Activated naive CD8-positive, alpha-beta T cell treated with anti-CD3 and anti-CD28 coated beads, Interleukin-2, amount 50 U/mL, for 24 hours (primary cell): ENCODE measurements at places on chromosomes 5 and 9.

- H3K27me3 ChIP-seq = no peaks in the 10 kb centered on the region
- H3K27ac ChIP-seq = no peak overlapping the region
- H3K4me1 ChIP-seq = no peaks in the 10 kb centered on the region
- no peak for DNase-seq
These were observed 63.4 kb upstream of the PALM2AKAP2 start for GRCh38 chr9:109716631-109717030.

DNA sequence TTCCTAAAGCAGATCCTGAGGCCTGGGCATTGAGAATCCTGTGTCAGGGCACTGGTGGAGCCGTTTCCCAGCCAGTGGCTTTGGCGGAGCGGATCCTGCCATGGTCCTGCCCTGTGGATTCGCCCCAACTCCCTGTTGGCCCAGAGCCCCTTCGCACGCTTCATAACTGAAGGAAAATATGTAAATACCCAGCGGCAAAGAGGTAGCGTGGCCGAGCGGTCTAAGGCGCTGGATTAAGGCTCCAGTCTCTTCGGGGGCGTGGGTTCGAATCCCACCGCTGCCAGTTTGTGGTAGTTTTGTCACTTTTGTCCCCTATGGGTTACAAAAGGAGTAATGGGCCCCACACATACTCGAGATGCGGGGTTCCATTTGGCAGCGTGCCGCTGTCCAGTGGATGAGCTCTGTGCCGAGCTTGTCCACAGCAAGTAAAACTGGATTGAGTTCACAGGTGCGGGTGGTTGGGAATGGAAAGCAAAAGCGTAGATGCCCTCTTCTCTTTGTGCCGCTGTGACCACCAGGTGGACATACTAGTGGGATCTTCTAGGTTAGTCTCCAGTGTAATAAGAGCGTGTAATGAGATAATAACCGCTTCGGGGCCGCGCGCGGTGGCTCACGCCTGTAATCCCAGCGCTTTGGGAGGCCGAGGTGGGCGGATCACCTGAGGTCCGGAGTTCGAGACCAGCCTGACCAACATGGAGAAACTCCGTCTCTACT lies 17.3 kb downstream of the TRIM7 start:
- peak overlapping the region; percentile 92 for H3K4me3 ChIP-seq
- peaks cover 14% of the 10 kb centered on the region for H3K27me3 ChIP-seq
- H3K27ac ChIP-seq = peak overlapping the region; percentile 99
- H3K36me3 ChIP-seq = peaks cover 11% of the 10 kb centered on the region
- DNase-seq = peak; percentile 78

DNA sequence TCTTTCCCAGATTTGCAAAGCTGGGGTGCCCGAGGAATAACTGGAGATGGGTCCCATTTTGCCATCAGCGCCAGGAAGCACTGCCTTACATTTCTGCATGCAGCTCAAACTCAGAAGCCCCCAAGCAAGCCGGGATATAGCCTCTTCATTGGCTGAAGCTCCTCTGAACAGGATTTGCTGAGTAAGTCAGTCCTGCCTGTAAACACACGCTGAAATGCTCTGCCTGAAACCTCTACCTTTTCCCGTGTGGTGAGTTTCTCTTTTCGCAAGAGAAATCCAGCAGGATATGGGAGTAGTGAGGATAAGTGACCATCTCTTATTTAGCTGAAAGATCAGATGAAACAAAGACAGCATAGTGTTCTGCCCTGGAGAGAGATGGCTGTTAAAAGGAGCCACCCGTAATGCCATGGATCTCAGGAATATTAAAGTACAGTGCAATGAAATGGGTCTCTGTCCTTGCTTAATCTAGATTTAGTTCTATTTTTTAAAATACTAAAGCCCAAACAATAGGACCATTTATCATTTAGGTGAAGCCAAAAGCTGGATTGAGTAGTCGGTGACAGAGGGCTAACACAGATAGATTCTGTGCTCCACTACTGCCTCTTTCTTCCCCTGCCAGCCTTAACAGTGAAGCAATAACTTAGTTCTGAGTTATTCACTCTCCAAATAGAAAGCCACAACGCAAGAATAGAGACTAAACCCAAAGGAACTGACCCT lies 177.5 kb upstream of the PPP2R2B start:
- DNase-seq = no peak
- H3K36me3 ChIP-seq = no peaks in the 10 kb centered on the region
- peaks cover 11% of the 10 kb centered on the region for H3K27me3 ChIP-seq
- H3K27ac ChIP-seq = no peak overlapping the region

- H3K4me1 ChIP-seq = peaks cover 48% of the 10 kb centered on the region
- peak overlapping the region; percentile 85 for H3K4me3 ChIP-seq
- no peak for DNase-seq
These were observed 20.2 kb downstream of the TRIM7 start for GRCh38 chr5:181184845-181185216.

- DNase-seq = no peak
- H3K27ac ChIP-seq = no peak overlapping the region
- no peaks in the 10 kb centered on the region for H3K4me1 ChIP-seq
- no peaks in the 10 kb centered on the region for H3K36me3 ChIP-seq
- H3K4me3 ChIP-seq = no peak overlapping the region
- no peaks in the 10 kb centered on the region for H3K27me3 ChIP-seq
These were observed 10.1 kb downstream of the OLFML2A start for GRCh38 chr9:124786881-124787573.

DNA sequence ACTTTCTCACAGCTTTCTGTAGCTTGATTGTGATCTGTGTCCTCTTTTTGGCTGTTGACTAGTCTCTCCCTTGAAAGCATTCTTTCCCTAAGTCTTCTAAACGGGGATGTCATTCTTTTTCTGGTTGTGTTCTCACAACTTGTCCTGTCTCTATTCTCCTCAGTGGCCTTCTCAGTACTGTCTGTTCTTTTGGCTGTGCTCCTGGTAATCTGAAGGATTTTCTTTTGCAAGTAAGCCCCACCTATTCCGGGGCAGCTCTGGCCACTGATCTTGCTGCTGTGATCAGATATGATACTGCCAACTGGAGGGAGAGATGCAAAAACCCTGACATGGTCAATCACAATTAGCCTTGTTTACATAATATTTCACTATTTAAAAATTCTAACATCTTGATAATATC lies 172.2 kb downstream of the CDC42SE2 start:
- peaks cover 56% of the 10 kb centered on the region for H3K36me3 ChIP-seq
- H3K27me3 ChIP-seq = no peaks in the 10 kb centered on the region
- DNase-seq = no peak
- no peak overlapping the region for H3K4me3 ChIP-seq
- no peak overlapping the region for H3K27ac ChIP-seq

GRCh38 chr9:81097131-81097847 lies 592.1 kb downstream of the TLE1 start:
- H3K27ac ChIP-seq = no peak overlapping the region
- no peaks in the 10 kb centered on the region for H3K4me1 ChIP-seq
- DNase-seq = no peak
- no peaks in the 10 kb centered on the region for H3K27me3 ChIP-seq

DNA sequence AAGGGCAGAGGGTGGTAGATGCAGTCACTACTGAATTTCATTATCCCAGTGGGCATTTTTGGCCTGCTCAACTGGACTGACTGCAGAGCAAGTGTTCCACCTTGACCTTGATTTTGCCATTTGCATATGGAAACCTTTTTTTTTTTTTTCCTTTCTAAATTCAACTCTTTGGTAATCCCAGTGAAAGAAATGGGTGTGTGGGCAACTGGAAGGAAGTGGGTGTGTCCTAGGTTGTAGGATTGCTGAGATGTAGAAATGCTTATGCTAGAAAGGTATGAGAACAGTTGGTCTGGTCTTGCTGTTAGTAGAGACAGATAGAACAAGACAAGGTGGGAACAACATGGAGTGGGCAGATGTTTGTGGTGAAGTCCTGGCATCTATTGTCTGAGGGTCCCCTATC lies 7.8 kb upstream of the IL12B start:
- peaks cover 57% of the 10 kb centered on the region for H3K4me1 ChIP-seq
- no peak for DNase-seq
- no peaks in the 10 kb centered on the region for H3K27me3 ChIP-seq
- no peak overlapping the region for H3K4me3 ChIP-seq

- peak overlapping the region; percentile 63 for H3K27ac ChIP-seq
- H3K4me1 ChIP-seq = peaks cover 52% of the 10 kb centered on the region
- H3K36me3 ChIP-seq = no peaks in the 10 kb centered on the region
These were observed 11.0 kb upstream of the TRAF1 start for GRCh38 chr9:120937596-120937995.

- H3K27ac ChIP-seq = peak overlapping the region; percentile 12
- H3K27me3 ChIP-seq = no peaks in the 10 kb centered on the region
- no peak for DNase-seq
- peaks cover 11% of the 10 kb centered on the region for H3K4me1 ChIP-seq
- H3K36me3 ChIP-seq = peaks cover 42% of the 10 kb centered on the region
These were observed 62.2 kb downstream of the RNF38 start for GRCh38 chr9:36337865-36338264.

DNA sequence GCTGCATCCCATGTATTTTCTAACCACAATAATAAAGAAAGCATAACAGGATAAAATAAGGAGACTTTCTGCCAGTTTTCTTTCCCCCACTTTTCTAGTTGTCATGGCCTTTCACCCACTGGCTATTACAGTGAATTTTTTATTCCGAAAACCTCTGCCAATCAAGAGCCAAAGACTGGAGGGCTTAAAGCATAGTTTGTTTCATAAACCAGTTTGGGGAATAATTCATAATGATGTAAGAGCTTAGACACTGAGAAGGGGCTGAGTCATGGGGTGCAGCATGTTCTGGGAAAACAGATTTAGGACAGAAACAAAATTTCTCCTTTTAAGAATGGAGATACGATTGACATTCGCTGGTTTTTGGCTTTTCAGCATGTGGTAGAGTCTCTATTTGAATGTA lies 4.4 kb upstream of the GLIPR2 start:
- no peaks in the 10 kb centered on the region for H3K36me3 ChIP-seq
- H3K27ac ChIP-seq = no peak overlapping the region
- peaks cover 3% of the 10 kb centered on the region for H3K27me3 ChIP-seq

DNA sequence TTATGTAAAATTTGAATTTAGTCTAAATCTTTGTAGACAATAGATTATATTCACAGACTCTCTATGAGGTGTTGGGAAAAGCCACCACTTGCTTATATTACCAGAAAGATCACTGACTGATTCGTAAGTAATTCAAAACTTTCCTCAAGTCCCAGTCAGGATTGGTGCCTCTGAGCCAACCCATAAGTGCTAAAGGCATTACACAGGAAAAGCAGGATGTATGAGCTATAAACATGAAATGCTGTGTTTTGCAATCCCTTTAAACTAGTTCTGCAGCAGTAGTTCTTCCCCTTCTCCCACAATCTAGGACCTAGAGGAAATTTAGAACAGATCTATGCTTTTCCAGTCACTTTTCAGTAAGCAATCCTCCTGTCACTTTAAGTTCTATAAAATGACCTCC lies 48.0 kb downstream of the SHLD3 start:
- DNase-seq = no peak
- H3K36me3 ChIP-seq = peaks cover 26% of the 10 kb centered on the region
- no peaks in the 10 kb centered on the region for H3K27me3 ChIP-seq
- H3K27ac ChIP-seq = no peak overlapping the region
- peaks cover 26% of the 10 kb centered on the region for H3K4me1 ChIP-seq

DNA sequence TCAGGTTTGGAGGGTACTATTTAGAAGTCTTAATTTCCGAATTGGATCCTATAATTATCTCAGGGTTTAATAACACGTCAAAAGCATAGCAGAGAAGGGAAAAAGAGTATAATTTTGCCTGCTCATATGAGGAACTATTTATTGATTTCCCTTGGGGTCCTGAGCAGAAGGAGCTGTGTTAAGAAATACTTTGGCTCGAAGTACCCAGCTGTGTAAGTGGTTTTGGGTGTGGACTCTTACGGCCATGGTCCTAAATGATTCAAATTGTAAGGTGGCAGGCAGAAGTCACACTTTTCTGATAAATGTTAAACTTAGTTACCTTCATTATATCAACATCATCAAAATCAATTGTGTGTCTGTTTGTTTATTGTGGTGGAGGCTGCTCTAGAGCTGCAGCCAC lies 190.4 kb downstream of the MTRR start:
- no peak overlapping the region for H3K27ac ChIP-seq
- no peak overlapping the region for H3K4me3 ChIP-seq
- H3K4me1 ChIP-seq = no peaks in the 10 kb centered on the region
- no peak for DNase-seq
- peaks cover 2% of the 10 kb centered on the region for H3K27me3 ChIP-seq

- no peak overlapping the region for H3K27ac ChIP-seq
- peaks cover 22% of the 10 kb centered on the region for H3K27me3 ChIP-seq
- H3K36me3 ChIP-seq = no peaks in the 10 kb centered on the region
- no peak for DNase-seq
These were observed 4.0 kb downstream of the CSF1R start for GRCh38 chr5:150082374-150082773.

GRCh38 chr9:109341561-109341960 lies 20.7 kb upstream of the EPB41L4B start:
- H3K27ac ChIP-seq = no peak overlapping the region
- no peak for DNase-seq
- no peaks in the 10 kb centered on the region for H3K4me1 ChIP-seq

DNA sequence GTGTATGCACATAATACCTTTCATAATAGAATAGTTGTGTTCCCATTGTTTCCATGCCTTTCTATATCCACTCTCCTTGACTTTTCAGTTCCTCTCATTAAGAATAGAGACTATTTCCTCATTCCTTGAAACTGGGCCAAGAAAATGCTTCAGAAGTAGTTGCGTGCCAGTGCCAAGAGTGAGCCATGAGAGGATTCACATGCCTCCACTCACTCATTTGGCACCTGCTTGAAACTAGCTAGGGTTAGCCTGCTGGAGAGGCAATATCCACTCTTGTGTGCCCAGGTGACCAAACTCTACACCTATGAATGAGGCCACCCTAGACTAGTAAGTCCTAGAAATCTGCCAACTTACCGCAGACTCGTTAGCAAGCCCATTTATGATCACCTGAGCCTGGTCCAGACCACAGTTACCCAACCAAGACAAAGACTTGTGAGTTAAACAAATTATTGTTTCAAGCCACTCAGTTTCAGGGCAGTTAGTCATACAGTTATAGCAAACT lies 276.3 kb downstream of the EPB41L4A start:
- DNase-seq = no peak
- H3K27me3 ChIP-seq = no peaks in the 10 kb centered on the region
- no peaks in the 10 kb centered on the region for H3K36me3 ChIP-seq
- no peak overlapping the region for H3K27ac ChIP-seq

DNA sequence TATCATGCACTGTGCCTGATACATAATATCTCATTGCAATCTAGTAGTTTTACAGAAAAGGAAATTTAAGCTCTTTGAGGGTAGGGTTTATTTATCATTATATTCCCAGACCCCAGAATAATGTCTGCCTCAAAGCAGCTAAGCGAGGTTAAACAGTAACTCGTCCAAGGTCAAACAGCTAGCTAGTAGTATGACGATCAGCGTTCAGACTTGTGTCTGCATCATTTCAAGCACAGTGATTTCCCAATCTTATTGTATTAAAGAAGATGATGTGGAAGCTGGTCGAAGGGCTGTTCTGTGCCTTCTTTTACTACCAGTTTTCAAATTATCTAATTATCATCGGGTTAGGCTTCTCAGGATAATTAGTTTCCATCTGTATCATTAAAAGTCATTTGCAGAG lies 55.1 kb upstream of the NFIB start:
- H3K27me3 ChIP-seq = peaks cover 20% of the 10 kb centered on the region
- H3K4me1 ChIP-seq = no peaks in the 10 kb centered on the region
- H3K36me3 ChIP-seq = no peaks in the 10 kb centered on the region
- no peak for DNase-seq
